ENCODE measurements at places on chromosomes 3 and 15.

DNA sequence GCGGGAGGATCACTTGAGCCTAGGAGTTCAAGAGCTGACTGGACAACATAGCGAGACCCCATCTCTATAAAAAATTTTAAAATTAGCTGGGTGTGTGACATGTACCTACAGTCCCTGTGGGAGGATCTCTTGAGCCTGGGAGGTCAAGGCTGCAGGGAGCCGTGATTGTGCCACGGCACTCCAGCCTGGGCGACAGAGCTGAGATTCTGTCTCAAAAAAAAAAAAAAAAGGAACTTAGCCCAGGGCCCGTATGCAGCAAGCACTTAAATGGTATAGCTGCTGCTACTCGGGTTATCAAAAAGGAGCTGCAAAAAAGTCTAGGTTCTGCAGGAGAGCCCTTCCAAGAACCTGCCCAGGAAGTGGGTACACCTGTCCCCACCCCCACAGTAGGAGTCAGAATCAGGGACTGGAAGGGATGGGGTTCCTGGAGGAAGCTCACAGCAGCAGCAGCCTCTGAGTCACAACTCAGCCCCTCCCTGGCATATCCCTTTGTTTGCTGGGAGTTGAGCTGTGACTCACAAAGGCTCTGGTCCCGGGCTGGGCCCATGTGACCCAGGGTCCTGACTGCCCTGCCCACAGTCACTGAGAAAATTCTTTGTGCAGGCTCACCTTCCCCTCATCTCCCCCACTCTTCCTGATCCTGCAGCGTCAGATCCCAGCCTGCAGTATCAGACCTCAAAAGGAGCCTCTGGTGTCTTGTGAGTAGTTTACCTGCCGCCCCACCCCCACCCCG is at the start of gene SPATA12:
SPATA12 (plus strand) TSS at position 576 of the 733 bp plus-strand sequence. CDS start 13,031 bp downstream, outside the sequence.
- DNase-seq = no peak

DNA sequence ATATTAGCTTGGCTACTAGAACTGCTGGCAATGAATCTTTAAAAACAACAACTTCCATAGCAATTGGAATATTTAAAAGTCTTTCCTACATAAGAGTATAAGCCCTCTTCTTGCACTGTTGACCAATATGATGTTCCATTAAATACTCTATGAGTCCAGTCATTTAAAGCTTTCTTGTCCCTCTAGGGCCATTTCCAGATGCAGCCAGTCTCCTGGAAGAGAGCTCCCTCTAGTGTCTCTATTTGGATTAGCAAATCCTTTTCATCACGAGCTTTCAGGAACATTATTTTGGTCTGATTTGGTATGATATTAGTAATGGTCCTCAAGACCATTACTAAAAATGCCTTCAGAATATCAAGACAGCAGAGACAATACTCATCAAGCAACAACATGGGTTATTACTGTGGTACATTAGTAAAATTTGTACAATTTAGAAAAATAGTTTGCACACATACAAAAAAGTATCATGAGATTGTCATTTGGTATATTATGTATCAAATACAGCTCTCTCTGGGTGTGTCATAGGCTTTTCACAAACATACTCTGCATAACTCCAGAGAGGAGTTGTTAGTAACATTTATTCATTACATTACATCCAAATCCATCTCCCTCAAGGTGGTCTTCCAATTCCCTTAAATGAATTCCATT is 101.3 kb downstream of the DPH6 start:
- DNase-seq = peak; percentile 2

- DNase-seq = no peak
Measured at GRCh38 chr15:50753463-50753862, 12.0 kb downstream of the SPPL2A start.

DNA sequence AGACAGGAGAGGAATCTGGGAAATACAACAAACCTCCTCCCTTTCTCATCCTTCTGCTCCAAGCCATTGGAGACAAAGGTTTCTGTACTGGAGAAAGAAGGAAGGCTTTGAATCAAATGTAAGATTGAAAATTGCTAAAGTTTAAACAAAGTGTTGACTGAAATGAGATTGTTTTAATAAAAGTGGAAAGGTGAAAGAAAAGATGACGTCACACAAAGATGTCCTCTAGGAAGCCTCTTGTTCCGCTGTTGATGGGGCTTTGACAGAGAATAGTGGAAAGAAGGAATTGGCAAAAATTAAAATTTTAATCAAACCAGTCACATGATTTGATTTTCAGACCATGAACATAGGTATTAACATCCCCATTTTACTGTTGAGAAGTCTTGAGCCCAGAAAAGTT is 967.6 kb downstream of the NAALADL2 start:
- DNase-seq = no peak

GRCh38 chr3:153055779-153056178 is 106.2 kb upstream of the RAP2B start:
- no peak for DNase-seq

DNA sequence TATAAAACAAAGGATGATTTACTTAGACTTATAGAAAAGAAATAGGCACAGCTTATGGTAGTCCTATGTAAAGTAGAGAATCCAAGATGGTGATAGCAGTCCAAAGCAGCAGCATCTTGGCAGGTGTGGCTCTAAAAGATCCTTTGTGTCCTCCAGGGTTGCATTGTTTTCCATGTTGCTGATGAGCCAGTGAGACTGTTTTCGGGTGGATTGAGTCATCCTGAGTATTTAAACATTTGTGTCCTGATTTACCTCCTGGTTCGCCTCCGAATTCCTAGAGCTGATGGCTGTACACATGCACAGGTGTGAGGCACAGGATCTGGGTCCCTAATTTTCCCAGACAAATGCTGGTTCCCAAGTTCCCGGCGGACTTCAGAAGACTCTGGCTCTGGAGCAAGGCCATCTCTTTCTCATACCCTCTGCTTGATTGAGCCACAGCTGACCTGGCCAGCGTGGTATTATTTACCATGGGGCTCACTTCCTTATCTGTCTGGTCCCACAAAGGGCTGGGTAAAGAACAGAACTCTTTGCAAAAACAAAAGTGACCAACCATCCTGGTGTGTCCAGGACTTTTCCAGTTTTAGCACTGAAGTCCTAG is 51.0 kb downstream of the ARNT2 start:
- DNase-seq = no peak

- no peak for DNase-seq
Measured at GRCh38 chr15:68319997-68320396, 42.5 kb downstream of the FEM1B start.

DNA sequence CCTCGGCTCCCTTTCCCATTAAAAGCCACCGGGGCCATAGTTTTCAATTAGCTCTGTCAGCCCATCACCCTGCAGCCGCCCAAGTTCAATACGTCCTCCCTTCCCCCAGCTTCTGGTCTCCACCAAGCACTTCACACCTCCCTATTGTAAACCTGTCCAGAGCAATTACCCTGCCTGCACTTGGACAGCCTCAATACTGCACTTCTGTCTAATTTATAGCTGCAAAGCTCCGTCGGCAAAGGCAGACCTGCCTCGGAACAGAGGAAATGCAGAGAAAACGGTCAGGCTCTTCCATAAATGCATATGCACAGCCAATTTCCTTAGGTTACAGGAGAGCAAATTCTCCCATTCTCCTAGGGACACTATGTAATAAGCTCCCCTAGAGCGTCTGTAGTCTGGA is 21.9 kb downstream of the LRIG1 start:
- DNase-seq = no peak

DNA sequence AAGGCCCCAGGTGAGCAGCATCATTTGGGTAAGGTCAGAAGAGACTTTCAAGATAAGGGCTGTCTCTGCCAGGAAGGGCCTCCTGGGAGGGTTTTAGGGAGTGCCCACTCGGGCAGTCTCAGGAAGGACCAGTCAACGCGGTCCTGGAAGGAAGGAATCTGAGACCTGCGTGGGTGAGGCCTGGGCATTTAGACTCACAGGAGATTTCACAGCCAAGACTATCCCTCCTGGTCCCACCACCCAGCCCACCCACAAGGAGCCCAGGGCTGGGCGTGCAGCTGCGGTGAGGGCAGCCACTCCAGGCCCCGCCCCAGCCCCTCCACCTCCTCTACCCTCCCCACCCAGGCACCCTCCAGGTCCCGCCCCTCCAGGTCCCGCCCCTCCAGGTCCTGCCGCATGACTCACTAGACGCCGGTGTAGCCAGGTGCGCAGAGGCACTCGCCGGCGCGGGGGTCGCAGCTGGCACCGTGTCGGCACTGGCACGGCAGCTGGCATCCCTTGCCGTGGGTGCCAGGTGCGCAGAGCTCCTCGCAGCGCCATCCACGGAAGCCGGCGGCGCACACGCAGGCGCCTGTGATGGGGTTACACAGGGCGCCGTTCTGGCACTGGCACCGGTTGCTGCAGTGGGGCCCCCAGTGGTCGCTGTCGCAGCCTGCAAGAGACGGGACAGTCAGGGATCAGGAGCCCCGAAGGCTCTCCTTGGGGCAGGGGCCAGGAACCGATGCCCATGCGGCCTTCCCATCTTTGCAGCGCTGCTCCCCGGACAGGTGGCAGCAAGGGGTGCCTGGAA is 112.7 kb downstream of the RAB11A start:
- peak; percentile 37 for DNase-seq

DNA sequence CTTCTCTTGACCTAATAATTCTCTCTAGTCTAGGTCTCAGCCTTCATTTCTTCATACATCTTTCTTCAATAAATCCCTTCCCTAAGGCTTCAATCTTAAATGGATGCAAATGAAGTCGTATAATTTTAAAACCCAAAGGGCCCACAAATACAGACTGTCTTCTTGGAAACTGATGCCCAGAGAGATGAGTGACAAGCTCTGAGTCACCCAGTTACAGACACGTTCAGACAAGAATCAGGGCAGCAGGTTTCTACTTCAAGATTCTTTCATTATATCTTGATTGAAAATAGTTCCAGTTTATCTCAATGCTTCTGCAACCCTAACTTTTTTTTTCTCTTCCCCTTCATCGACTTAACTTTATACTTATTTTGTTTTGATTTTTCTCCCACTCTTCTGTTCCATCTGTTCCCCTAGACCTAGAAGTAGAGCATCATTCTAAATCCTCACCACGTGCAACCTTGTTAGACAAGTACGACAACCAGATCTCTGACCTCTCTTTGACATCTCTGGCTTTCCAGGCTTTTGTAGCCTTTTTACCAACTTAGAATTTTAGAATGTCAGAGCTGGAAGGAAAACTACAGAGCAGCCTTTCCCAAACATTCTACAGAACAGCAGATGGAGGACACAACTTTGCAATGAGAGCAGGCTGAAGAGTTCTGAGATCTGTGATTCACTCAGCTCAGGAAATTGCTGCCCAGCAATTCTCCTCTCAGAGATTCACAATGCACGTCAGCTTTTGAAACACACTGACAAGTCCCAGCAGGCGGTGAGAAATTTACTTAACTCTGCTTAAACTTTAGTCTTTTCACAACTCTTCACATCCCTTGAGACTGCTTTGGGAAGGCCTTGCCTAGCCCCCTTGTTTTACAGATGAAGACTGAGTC is 25.3 kb downstream of the NCEH1 start:
- no peak for DNase-seq

DNA sequence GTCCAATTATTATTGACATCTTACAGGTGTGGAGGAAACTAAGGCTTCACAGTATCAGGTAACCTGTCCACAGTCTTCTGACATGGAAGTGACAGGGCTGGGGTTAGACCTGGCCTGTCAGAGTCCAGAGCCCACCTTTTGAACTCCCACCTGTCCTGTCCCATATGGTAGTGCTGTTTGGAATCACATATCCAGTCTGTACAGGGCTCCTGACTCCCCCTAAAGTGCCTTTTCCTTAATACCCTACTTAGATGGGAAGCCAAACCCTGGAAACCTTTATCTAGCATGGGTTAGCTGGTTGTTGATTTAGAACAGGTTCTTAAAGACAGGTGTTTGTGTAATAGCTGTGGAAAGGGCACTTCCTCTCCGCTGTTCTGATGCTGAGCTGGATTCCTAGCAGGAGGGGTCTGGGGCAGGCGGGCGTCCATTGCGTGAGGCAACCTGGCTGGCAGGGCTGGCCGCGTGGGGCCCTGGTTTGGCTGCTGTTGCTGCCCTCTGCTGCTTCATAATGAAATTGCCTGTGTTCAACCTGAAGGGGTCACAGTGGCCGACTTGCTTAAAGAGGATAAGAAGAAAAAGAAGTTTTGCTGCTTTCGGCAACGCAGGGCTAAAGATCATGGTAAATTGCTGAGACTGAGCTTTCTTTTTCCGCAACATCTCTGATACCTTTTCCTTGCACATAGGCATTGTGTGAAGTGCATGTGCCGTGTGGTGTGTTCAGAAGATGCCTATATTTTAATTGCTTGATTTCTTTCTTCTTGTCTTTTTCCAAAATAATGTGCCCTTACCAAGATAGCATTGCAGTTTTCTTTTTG is 136.2 kb downstream of the CHDH start:
- DNase-seq = peak; percentile 29

GRCh38 chr3:114498539-114499370 is 204.9 kb downstream of the TIGIT start:
- no peak for DNase-seq

GRCh38 chr3:21185816-21186314 is 565.1 kb downstream of the ZNF385D start:
- no peak for DNase-seq

GRCh38 chr15:77634266-77634962 is 1.7 kb upstream of the LINGO1 start:
- peak; percentile 29 for DNase-seq

DNA sequence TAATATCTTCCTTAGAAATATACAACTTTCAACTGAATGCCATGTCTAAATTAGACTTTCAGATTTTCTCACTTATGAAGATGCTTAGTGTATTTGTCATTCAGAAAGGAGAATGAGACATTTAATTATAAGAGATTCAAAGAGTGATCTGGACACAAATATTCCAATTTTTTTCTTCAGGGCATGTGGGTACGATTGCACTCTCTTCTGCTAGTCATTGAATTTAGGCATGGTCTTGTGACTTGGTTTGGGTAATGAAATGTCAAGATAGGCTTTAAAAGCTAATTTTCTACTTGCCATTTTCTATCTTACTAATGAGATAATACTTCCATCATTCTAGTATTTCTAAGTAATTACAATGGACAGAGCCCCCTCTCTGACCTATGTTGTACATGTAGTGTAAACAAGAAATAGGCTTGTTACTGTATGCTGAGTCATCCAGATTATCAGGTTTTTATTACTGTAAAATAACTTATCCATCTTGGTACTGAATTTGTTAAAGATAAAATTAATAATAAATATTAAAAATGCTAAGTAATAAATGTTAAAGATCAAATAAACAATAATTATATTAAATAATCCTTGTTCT is 770.8 kb upstream of the BCHE start:
- no peak for DNase-seq

GRCh38 chr3:176619833-176620232 is 577.4 kb downstream of the TBL1XR1 start:
- no peak for DNase-seq

DNA sequence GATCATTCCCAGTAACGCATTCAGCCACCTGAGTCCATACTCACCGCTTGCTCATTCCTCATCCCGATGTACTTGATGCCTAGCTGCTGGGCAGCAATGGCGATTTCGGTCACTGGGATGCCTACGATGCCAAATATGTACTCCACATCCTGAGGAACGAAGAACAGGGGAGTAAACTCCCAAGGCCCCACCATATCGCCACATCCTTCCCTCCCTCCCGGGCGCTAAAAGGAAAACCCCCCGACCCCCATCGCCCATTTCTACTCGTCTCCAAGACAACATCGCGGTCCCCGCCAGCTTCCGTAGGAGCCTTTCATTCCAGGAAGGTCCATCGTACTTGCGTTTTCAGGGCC is 347 bp downstream of the HACL1 start:
- no peak for DNase-seq

- no peak for DNase-seq
Measured at GRCh38 chr3:20096135-20096685, 56.0 kb downstream of the KAT2B start.
